ENCODE measurements at places on chromosomes 13 and 19.

DNA sequence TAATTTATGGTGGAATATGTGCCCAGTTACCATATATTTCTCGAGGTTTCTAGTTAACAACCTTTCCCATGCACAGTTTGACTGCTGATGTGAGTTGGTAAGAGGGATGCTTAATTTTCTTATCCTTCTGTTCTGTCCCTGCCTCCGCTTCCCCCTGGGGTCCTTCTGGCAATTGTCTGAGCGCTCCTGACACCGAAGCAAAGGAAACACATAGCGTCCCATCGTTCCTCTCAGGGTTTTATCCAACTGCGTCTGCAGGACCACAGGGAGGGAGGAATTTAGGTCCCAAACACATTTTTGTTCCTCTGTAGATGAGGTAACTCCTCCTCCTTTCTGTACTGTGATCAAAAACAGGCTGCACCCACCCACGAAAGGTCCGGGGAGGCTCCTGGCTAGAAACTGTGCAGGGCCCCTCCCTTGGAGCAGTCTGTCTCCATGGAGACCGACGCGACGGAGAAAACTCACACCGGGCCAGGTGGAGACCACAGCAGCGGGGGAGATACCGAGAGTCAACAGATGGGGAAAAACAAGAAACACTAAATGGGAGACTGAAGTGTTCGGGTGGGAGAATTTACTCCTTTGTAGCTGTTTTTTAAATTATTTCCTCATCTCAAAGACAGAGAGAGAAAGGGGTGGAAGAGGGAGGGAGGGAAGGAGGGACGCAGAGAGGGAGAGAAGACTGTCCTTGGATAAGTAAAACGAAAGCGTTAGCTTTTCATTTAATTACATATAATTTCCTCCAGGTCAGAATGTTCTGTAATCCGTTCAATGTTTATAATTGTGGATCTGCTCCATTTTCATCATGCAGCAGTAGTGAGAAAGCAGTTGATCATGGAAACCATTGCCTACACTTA lies 191.8 kb upstream of the NBEA start:
- H3K4me1 ChIP-seq = peaks cover 10% of the 10 kb centered on the region
- no peak overlapping the region for H3K27ac ChIP-seq
- no peaks in the 10 kb centered on the region for H3K27me3 ChIP-seq
- peak overlapping the region; percentile 47 for H3K4me3 ChIP-seq

- no peaks in the 10 kb centered on the region for H3K27me3 ChIP-seq
- no peaks in the 10 kb centered on the region for H3K4me1 ChIP-seq
- no peak overlapping the region for H3K4me3 ChIP-seq
- DNase-seq = no peak
- H3K27ac ChIP-seq = no peak overlapping the region
These were observed 69.2 kb upstream of the KCTD15 start for GRCh38 chr19:33727331-33727998.

- H3K4me1 ChIP-seq = no peaks in the 10 kb centered on the region
- no peak overlapping the region for H3K4me3 ChIP-seq
- H3K27me3 ChIP-seq = no peaks in the 10 kb centered on the region
These were observed 67.3 kb upstream of the MED4 start for GRCh38 chr13:48162217-48162616.

DNA sequence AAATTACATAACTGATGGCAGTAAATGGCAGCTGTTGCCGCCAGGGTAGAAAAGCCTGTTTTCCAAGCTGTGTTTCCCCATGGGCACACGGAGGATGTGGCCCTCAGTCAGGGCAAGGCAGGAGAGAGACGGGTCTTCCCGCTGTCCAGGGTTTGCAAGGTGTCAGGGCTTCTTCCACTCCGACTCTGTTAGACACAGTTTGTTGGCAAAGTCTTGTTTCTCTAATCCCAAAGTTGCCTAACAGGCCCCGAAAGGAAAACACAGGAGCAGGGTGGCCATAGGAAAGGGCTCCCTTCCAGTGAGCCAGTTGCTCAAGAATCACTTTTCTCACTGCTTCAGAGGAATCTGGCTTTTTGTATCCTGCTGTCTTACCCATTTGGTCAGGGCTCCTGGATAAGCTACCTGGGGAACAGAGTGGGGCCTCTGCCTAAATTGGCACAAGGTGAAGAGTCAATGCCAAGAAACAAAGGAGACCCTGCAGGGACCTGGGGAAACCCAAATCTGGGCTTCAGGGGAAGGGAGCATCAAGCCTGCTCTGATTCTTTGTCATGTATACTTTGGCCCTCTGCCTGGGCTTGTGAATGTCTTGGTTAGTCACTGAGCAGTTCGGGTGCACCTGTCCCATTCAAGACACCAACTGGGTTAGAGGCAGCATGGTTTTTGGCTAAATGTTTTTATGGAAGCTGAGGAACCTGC lies 29.0 kb upstream of the CXCL17 start:
- no peak overlapping the region for H3K4me3 ChIP-seq
- peaks cover 22% of the 10 kb centered on the region for H3K4me1 ChIP-seq
- no peaks in the 10 kb centered on the region for H3K36me3 ChIP-seq
- H3K27ac ChIP-seq = no peak overlapping the region
- DNase-seq = no peak

DNA sequence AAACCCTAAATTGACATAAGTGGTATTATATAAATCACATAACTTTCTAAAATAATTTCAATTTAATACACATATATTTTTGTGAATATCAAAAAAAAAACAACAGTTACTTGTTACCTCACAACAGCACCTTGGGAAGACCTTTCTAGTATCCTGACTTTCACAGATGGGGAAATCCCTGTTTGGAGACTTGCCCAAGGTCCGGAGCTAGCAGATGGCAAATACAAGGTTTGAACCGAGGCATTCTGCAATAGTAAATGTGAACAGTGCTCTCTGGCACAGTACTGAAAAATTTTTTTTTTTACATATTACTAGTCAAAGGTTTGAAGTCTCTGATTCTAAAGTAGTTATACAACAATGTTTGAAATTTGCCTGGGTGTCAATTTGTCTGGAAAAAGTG lies 104.5 kb downstream of the SUCLA2 start:
- no peak overlapping the region for H3K27ac ChIP-seq
- H3K4me1 ChIP-seq = no peaks in the 10 kb centered on the region
- no peak overlapping the region for H3K4me3 ChIP-seq
- no peaks in the 10 kb centered on the region for H3K36me3 ChIP-seq

- no peaks in the 10 kb centered on the region for H3K36me3 ChIP-seq
- peak within 1 kb of the TSS; percentile 26 for H3K4me3 ChIP-seq
- H3K4me1 ChIP-seq = peaks cover 5% of the 10 kb centered on the region
- peaks cover 17% of the 10 kb centered on the region for H3K27me3 ChIP-seq
- H3K27ac ChIP-seq = no peak within 1 kb of the TSS
These were observed at the start of gene C19orf33 for GRCh38 chr19:38303517-38304351. TSS of gene C19orf33 (plus strand) at chr19:38304251. CDS start at chr19:38304262, 11 bp downstream.

DNA sequence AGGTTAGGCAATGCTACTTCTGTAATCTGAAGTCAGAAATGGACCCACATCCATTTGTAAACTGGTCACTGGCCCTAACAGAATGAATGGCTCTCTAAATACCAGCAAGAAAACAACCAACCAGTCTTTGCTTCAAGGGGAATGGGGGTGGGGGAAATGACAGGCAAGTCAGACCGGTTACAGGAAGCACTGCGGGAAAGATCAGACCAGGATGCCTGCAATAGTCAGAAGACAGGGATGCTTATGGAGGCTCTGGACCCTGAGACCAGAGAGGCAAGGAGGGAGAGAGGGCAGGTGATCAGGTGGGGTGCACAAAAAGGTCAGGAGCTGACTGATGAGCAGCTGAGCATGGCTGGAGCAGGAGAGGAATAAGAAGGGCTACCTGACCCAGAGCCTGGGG lies 13.1 kb downstream of the MED26 start:
- H3K27me3 ChIP-seq = no peaks in the 10 kb centered on the region
- no peak overlapping the region for H3K4me3 ChIP-seq
- H3K36me3 ChIP-seq = no peaks in the 10 kb centered on the region
- no peaks in the 10 kb centered on the region for H3K4me1 ChIP-seq

DNA sequence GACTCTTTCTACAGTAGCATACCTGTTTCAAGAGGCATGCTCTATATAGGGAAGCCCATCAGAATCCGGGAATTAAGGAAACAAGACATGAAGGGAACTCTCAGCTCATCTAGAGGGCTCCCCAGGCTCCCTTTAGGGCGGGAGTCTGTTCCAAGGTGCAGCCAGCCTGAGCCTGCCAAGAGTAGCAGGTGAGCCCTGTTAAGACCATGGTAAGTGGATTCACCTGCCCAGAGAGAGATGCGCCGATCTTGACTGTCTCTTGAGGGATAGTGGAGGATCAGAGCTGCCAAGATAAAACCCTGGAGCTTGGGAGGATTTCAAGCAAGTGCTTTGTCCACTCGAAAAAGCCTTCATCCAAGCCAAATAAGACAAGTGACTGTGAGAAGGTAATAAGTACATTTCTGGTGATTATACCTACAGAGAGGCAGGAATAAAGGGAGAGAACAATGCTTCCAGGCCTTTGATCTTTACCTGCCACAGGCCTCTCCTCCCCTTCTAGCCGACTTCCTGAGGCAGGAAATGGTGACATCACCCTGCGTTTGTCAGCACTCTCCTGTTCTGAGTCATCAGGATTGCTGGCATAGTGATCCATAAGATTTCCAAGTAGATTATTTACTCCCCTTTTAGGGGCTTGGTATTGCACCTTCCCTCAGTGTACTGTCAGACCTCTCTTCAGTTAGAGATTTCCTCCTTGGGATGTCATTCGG lies 31.5 kb downstream of the KLF5 start:
- H3K27me3 ChIP-seq = no peaks in the 10 kb centered on the region
- H3K36me3 ChIP-seq = no peaks in the 10 kb centered on the region
- H3K4me1 ChIP-seq = no peaks in the 10 kb centered on the region
- DNase-seq = no peak

- no peak for DNase-seq
- H3K36me3 ChIP-seq = no peaks in the 10 kb centered on the region
- no peaks in the 10 kb centered on the region for H3K27me3 ChIP-seq
- no peaks in the 10 kb centered on the region for H3K4me1 ChIP-seq
- H3K27ac ChIP-seq = no peak overlapping the region
These were observed 5.2 kb upstream of the KBTBD7 start for GRCh38 chr13:41199526-41199925.

DNA sequence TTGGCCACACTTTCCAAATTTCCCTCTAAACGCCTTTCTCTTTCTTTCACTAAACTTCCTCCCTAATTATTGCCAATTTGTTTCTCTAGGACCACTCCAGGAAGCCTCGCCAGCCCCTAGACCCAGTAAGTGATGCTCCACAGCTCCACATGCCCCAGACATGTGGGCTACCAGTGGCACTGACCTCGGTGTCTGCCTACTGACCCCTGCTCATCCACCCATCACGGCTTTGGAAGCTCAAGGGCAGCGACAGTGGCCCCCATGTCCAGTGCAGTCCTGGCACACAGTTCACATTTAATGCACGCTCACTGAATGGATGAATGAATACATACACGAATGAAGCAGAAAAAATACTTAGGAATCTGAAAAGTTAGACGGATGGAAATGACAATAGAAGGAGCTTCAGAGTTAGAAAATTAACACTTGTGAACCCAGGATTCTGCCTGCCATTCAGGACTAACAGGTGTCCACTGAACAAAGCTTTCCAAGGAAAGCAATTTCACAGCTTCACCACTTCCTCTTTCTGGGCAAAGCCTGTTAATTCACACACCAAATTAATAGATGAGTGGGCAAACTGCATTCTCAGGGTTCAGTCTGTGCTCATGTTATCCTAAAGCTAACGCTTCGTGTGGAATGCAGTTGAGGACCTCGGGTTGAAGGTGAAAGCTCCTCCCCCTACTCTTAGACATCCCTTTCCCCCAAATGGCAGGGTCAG lies 50.9 kb downstream of the CCDC70 start:
- no peak for DNase-seq
- H3K4me3 ChIP-seq = no peak overlapping the region
- peaks cover 8% of the 10 kb centered on the region for H3K4me1 ChIP-seq
- H3K27ac ChIP-seq = no peak overlapping the region
- no peaks in the 10 kb centered on the region for H3K27me3 ChIP-seq

GRCh38 chr19:29173896-29174295 lies 39.1 kb downstream of the UQCRFS1 start:
- no peaks in the 10 kb centered on the region for H3K4me1 ChIP-seq
- H3K36me3 ChIP-seq = no peaks in the 10 kb centered on the region
- H3K4me3 ChIP-seq = no peak overlapping the region
- H3K27ac ChIP-seq = no peak overlapping the region
- no peak for DNase-seq
- H3K27me3 ChIP-seq = no peaks in the 10 kb centered on the region

- H3K36me3 ChIP-seq = no peaks in the 10 kb centered on the region
- H3K27ac ChIP-seq = no peak overlapping the region
- no peak for DNase-seq
These were observed 206.1 kb downstream of the DNAJC15 start for GRCh38 chr13:43229506-43229905.

GRCh38 chr13:42333613-42334328 lies 61.8 kb downstream of the AKAP11 start:
- peak; percentile 62 for DNase-seq
- H3K4me1 ChIP-seq = no peaks in the 10 kb centered on the region
- no peak overlapping the region for H3K27ac ChIP-seq
- no peaks in the 10 kb centered on the region for H3K36me3 ChIP-seq

- H3K4me1 ChIP-seq = peaks cover 17% of the 10 kb centered on the region
- H3K27ac ChIP-seq = no peak overlapping the region
- no peak overlapping the region for H3K4me3 ChIP-seq
- no peaks in the 10 kb centered on the region for H3K36me3 ChIP-seq
These were observed 6.9 kb downstream of the PEAK3 start for GRCh38 chr19:2274931-2275535.

GRCh38 chr13:104694397-104694796 lies 1628.2 kb upstream of the SLC10A2 start:
- H3K27ac ChIP-seq = no peak overlapping the region
- no peak for DNase-seq
- H3K4me1 ChIP-seq = no peaks in the 10 kb centered on the region
- H3K4me3 ChIP-seq = no peak overlapping the region
